Kidney (tissue), 22 donors: ENCODE measurements at places on chromosomes 16 and 17. TPM values are rescaled to one million over a fixed set of nuclear protein-coding genes. Genes with fewer than 3 reads are reported as not detected.

CSH1 gene
- not detected for polyA plus RNA-seq

SNAI3 gene
- polyA plus RNA-seq, result 0.75 TPM

SMIM36 gene
- polyA plus RNA-seq, result not detected

TMEM132E gene
- polyA plus RNA-seq, result 4.3 TPM

HOXB6 gene
- polyA plus RNA-seq, result 44.0 TPM

TMEM256 gene
- polyA plus RNA-seq, result 389 TPM

KRTAP4-9 gene
- polyA plus RNA-seq, result not detected

MYL4 gene
- 1.0 TPM for polyA plus RNA-seq
